ENCODE measurements at places on chromosomes 4 and X.

- DNase-seq, result no peak
These were observed 1418.7 kb downstream of the FSTL5 start for GRCh38 chr4:160745126-160745525.

GRCh38 chr4:40316333-40316781, 18.8 kb upstream of the CHRNA9 start:
- DNase-seq, result peak; percentile 30

DNA sequence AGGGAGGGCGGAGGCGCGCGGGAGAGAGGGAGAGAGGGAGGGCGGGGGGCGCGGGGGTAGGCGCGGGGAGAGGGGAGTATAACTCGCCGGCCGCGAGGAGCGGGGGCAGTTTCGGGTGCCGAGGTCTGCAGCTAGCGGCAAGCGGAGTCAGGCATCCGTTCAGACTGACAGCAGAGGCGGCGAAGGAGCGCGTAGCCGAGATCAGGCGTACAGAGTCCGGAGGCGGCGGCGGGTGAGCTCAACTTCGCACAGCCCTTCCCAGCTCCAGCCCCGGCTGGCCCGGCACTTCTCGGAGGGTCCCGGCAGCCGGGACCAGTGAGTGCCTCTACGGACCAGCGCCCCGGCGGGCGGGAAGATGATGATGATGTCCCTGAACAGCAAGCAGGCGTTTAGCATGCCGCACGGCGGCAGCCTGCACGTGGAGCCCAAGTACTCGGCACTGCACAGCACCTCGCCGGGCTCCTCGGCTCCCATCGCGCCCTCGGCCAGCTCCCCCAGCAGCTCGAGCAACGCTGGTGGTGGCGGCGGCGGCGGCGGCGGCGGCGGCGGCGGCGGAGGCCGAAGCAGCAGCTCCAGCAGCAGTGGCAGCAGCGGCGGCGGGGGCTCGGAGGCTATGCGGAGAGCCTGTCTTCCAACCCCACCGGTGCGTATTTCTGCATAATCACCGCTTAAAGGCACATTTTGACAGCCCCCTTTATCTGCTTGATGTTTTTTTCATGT, at the start of gene POU4F2:
Gene POU4F2 (plus strand): TSS at position 108 of the 720 bp plus-strand sequence. CDS start 248 bp downstream, at position 356.
- DNase-seq, result no peak

GRCh38 chr4:88225232-88226105, 58.9 kb downstream of the PPM1K start:
- no peak for DNase-seq

- no peak for DNase-seq
These were observed 115.6 kb downstream of the CAMK2D start for GRCh38 chr4:113645771-113646441.

DNA sequence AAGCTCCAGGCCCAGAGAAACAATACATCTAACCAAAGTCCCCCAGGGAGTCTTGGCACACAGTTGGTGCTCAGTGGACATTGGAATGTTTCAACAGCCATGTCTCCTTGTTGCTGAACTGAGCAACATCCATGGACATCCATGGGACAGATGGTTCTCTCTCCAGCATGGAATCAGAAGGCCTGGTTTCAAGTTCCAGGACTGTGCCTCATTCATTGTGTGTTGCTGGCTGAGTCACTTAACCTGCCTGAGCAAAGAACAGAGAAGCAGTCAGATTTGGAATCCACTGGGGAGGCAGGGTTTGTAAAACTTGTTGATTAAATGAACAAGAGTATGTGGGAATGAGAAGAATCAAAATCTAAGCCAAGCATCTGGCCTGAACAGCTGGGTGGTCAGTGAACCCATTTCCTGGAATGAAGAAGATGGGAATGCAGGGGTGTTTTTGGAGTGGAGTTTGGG, 147.9 kb downstream of the CHIC2 start:
- no peak for DNase-seq

DNA sequence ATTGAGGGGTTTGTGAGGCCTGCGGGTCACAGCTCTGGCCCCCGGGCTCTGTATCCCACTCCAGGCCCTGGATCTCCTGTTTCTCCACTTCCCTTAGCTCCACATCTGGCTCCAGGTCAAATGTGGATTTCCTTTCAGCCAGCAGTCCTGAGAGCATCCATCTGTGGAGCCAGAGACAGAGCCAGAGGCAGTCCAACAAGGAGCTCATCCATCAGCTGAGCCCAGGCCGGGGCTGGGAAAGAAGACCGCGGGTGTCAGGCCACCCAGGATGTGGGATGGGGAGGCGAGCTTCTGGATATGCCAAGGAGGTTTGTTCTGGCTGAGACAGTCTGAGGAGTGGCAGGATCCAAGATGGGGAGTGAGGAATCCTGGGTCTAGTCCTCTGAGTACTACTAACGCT, 91.7 kb downstream of the EFNB1 start:
- DNase-seq, result no peak

GRCh38 chr4:8410641-8411271, 29.8 kb downstream of the ACOX3 start:
- DNase-seq, result no peak

DNA sequence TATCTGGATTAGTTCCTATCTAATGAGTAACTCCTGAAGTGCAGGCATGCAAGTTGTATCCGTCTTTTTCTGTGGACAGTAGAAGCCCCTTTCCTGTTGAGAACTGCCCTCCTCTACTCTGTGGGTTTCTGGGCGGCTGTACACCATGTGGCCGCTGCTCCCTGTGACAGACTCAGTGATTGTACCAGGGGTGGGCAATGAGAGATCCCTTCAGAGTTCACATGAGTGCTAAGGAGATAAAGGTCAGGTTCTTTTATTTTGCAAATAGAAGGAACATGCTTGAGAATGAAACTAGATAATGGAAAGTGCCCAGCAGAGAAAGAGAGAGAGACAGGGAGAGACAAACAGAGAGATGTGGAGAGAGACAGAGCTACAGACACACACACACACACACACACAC, 76.4 kb upstream of the TAPT1 start:
- DNase-seq, result no peak

DNA sequence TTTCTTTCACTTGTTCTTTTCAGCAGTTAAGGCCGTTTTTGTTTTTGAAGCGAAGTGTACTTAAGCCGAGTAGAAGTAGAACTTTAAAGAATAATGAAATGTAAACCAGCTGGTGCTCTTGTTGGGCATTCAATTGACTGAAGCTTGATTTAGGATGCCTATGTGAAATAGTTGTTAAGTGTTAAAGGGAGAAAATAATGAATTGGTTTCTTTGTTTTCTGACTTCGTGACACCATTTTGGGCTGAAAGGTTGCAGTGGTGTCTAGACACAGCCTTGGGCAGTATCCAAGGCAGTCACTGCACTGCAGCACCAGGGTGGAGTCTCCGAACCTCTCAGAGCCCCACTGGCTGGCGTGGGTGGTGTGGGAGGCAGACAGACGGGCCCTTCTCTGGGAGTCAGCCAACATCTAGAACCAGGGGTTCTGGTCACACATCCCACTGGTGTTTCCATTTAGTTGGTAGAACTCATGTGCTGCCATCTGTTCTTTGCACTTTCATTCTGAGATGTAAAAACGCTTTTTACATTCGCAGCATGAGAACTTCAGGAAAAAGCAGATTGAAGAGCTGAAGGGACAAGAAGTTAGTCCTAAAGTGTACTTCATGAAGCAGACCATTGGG, 3.5 kb downstream of the UCHL1 start:
- DNase-seq, result no peak

GRCh38 chr4:89422441-89422990, 114.9 kb upstream of the GPRIN3 start:
- no peak for DNase-seq

GRCh38 chrX:30665471-30665870, 12.2 kb downstream of the GK start:
- DNase-seq, result no peak

GRCh38 chrX:133633162-133633561, 217.9 kb upstream of the GPC4 start:
- DNase-seq, result no peak

DNA sequence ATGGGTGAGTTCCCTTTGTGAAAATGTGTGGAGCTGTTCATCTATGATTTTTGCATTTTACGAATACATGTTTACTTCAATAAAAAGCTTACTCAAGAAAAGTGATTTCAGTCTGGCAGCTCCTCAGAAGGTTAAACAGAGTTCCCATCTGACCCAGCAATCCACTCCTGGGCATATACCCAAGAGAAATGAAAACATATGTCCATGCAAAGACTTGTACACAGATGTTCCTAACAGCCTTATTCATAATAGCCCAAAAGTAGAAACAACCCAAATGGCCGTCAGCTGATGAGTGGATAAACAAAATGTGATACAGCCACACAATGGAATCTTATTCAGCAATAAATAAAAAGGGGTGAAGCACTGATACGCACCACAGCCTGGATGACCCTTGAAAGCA, 20.8 kb downstream of the CLCN4 start:
- DNase-seq, result no peak

DNA sequence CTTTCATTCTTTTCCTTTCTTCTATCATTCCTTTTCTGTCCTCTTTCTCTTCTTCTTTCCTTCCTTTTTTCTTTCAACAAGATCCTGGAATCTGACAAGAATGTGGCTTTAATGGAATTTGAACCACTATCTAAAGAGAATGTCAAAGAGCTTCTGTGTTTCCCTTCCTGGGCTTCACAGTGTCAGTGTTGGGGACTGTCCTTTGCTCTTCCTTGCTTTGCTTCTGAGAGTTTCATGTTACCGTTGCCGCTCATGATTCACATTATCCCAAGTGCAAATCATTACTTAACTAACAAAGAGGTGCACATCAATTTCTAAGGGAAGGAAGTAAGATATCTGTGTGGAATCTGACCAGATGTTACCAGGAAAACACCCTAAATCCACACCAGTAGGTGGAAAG, 90.5 kb upstream of the DDIT4L start:
- no peak for DNase-seq

GRCh38 chr4:89579771-89580170, 257.2 kb downstream of the SNCA start:
- no peak for DNase-seq

DNA sequence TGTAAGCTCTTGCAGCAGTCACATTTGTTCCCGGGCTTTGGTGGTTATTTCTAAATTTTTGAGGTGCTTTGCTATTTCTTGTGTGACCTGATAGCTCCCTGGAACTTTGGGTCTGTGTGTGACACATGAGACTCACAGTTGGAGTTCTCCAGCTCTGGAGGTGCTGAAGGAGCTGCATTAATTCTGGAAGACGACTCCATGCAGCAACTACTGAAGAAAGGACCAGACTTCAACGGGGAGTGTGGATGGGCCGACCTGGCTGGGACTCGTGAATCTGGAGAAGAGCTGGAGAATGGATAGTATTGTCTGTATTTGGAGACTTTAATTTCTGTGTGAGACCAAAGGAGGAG, 1.5 kb downstream of the MRFAP1 start:
- DNase-seq, result no peak

DNA sequence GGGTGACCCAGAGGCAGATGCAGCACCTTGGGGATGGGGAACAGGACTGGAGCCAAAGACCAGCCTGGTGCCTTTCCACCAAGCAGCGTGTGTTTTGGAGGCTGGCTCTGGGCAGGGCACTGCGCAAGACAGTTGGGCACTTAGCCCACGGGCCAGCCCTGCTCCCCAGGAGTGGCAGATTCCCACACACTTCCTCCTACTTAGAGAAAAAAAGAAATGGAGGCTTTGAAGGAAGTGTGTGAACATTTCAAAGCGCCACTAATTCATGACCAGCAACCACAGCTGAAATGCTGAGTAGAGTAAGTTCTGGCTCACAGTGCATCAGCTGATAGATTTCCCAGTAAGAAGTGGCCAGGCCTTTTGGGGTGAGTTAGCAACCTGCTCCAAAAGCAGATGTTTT, 54.9 kb upstream of the LGI2 start:
- DNase-seq, result no peak

- no peak for DNase-seq
These were observed 119.0 kb upstream of the SLC6A14 start for GRCh38 chrX:116317409-116317808.

DNA sequence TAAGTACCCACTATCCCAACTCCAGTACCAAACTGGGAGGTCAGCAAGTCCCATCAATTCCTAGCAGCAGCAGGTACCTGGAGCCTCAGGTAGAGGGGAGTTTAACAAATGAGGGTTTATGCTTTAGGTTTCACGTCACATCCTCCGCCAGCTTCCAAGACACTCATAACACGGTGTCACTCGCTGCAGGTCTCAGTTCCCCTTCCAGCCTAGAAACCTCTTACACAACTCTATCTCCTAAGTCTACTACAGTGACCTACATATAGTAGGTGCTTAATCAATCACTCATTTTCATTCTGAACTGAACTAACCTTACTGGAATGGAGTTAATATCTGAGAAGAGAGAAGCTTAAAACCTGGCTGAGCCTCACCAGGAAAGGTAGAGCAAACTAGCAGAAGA, 96.0 kb downstream of the EFHC2 start:
- no peak for DNase-seq

DNA sequence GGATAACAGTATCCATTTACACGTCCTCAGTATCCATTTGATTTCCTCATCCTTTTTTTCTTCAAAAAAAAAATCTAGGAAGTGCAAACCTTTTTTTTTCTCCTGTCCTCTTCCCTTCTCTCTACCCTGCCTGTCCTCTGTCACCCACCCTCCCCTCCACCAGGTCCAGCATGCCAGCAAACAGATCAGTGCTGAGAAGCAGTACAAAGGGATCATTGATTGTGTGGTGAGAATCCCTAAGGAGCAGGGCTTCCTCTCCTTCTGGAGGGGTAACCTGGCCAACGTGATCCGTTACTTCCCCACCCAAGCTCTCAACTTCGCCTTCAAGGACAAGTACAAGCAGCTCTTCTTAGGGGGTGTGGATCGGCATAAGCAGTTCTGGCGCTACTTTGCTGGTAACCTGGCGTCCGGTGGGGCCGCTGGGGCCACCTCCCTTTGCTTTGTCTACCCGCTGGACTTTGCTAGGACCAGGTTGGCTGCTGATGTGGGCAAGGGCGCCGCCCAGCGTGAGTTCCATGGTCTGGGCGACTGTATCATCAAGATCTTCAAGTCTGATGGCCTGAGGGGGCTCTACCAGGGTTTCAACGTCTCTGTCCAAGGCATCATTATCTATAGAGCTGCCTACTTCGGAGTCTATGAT, 1.7 kb downstream of the SLC25A4 start:
- no peak for DNase-seq

GRCh38 chr4:127450276-127450675, 182.5 kb upstream of the INTU start:
- DNase-seq, result no peak

GRCh38 chr4:36624030-36624429, 342.6 kb downstream of the DTHD1 start:
- no peak for DNase-seq

DNA sequence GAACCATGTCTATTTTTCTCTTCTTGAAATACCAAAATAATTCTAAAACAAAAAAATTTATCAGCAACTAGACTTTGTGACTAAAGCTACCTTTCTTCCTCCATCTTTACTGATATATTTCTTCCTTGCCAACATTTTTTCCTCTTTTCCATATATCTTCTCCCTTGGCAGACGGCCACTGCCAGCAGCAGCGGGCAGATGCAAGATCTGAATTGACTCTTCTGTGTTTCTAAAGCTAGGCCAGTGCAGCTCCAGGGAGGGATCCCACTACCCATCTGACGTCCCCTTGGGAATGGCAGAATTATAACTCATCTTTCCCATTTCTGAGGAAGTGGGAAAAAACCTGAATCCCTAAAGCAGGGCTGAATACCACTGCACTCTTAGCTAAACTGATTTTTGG, 206.4 kb downstream of the NR3C2 start:
- no peak for DNase-seq

All from stimulated activated CD4-positive, alpha-beta T cell treated with anti-CD3 and anti-CD28 coated beads, Interleukin-15, amount 100 ng/mL, for 48 hours (primary cell).